ENCODE measurements at places on chromosomes 16 and 17. TPM values are rescaled to one million over a fixed set of nuclear protein-coding genes. Genes with fewer than 3 reads are reported as not detected.

GRCh38 chr16:83772806-83773205, 35.0 kb upstream of the HSBP1 start:
- DNase-seq = no peak

DNA sequence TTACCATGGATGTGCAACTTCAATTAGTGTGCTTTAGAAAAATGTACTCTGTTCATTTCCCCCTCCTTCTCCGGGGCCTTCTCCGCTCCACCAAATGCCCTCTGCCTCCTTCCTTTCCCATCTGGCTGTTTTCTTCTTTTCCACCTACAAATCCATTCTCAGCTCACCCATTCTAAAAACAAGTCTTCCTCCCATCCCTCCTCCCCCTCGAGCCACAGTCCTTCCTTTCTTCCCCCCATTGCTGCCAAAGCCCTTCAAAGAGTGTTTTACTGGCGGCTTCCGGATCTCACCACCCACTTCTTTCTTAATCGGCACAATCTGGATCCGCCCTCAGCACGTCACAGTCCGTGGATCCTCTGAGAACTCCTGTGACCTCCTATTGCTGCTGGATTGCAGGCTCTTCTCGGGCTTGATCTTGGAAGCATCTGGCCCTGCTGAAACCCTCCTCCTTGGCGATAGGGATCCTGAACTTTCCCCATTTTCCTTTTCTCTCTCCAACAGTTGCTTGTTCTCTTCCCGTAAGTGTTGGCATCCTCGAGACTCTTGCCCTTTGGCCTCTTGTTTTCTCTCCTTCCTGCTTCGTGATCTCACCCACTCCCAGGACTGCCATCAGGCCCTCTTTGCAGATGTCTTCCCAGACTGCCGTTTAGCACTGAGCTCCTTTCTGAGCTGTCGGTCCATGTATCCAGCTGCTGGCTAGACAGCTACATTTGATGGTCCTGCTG, 36.0 kb upstream of the FBXO47 start:
- DNase-seq = no peak

GRCh38 chr17:17917394-17917793, 54.8 kb downstream of the TOM1L2 start:
- no peak for DNase-seq

PMP22 gene
- total RNA-seq = not detected

GRCh38 chr17:50692448-50693035, 15.2 kb downstream of the ANKRD40 start:
- DNase-seq = no peak

DNA sequence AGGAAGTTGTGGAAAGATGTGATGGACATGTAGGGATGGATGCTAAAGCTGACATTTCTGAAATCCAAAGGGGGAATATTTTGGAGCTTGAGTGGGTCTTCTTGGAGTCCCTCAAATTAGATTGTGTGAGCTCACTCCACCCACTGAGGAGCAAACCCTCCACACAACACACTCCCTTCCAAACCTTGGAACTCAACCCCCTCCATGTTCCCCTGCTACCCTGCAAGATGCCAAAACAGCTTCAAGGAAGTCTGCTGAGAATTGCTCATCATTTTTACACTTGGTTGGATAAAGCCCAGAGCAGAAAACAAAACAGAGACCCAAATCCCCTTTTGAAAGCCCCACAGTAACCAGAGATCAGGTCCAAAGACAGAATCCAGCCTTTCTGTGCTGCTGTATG, 103.3 kb upstream of the ERCC4 start:
- no peak for DNase-seq

GRCh38 chr17:77796176-77796860, 162.2 kb upstream of the TNRC6C start:
- DNase-seq = no peak

- no peak for DNase-seq
Measured at GRCh38 chr17:75011401-75012095, 922 bp upstream of the MRPL58 start.

GRCh38 chr17:4960279-4960922, 7.2 kb downstream of the SPAG7 start:
- DNase-seq = no peak

GRCh38 chr17:81142301-81143199, 22.8 kb upstream of the PVALEF start:
- peak; percentile 81 for DNase-seq

DNA sequence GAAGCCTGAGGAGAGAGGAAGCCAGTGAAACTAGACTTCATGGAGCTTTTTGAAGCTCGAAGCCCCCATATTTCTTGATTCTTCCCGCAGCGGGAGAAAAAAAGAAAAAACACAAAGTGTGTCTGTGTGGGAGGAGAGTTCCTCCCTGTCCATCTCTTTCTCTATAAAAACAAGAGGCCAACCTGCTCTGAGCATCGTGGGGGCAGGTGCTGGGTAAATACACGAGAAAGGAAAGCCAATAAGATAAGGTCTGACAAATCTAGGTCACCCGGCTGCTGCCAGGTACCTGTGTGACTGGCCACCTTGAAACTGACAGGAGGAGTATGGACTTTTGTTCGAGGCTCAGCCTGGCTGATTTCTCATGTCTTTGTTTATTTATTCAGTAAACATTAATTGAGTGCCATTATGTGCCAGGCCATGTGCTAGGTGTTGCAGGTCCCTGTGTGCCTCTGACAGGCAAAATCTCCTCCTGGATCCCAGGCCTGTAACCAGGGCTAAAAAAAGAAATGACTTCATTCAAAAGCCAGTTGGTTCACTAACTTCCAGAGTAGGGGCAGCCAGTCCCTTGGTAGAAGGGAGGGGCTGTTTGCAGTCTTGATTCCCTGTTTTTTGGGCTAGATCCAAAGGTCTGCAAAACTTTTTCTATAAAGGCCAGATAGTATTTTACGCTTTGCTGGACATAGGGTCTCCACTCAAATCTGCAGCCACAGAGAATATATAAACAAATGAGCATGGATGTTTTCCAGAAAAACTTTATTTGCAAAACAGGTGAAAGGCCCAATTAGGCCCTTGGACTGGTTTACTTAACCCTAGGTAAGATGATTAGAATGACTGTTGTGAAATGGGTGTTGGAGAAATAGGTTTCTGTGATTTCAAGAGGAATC, 35.6 kb downstream of the YPEL2 start:
- no peak for DNase-seq

GRCh38 chr17:29710891-29711418, 88.2 kb upstream of the CORO6 start:
- no peak for DNase-seq

GRCh38 chr16:51002881-51003490, 148.1 kb downstream of the SALL1 start:
- DNase-seq = no peak

DNA sequence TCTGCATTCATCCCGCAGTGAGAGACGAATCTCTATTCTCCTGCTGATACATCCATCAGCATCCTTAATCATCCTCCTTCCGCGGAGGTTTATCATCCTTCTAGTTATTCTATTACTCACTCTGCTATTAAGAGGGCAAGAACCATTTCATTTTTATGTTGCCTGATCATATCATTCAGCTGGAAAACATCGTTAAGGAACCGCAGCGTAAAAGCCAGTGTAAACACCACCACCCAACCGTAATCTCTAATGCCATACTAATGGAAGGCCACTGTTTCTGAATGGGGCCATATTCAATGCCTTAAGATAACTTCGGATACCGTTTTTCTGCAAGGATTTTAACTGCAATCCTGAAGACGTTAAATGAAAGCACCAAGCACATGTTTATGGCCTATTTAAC, 36.7 kb upstream of the ERCC4 start:
- no peak for DNase-seq

NPTX1 gene
- total RNA-seq = not detected

TOX3 gene
- not detected for total RNA-seq

GRCh38 chr16:77739559-77739892, 17.2 kb downstream of the NUDT7 start:
- no peak for DNase-seq

DNA sequence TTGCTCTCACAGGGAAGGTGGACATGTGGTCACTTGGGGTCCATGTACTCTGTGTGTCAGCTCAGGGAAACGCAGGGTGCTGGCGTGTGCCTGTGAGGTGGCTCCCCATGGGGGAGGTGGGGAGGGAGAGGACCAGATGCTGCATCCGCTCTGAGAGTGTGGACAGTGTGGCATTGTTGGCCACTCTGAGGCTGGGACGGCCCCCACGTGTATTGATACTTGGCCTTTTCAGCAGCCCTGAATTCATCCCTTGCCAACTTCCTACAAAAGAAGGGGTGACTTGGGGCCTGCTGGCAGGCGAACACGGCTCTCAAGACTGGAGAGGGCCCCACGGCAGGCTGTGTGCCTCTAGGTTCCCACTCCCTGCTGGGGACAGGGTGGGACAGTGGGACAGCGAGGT, 120.1 kb downstream of the RAB11FIP4 start:
- DNase-seq = no peak

PLLP gene
- not detected for total RNA-seq

DNA sequence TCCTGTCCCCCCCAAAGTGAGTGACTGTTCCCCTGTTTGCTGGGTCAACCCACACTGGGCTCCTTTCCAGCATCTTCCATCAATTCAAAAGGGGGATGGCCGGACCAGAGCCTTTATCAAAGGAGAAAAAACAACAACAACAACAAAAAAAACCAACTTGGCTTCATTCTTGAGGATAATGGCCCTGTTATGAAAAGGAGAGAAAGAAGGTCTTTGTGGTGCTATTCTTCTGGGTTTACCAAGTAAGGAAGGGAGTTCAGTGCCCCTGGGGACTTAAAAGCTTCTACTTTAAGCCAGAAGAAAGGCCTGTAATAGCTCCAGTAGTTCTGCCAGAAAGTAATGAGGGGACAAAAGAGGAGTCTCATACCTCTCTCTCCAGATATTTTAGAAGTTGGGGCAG, 71.5 kb downstream of the RGS9 start:
- DNase-seq = no peak

KCNAB3 gene
- 14.3 TPM for total RNA-seq

DNA sequence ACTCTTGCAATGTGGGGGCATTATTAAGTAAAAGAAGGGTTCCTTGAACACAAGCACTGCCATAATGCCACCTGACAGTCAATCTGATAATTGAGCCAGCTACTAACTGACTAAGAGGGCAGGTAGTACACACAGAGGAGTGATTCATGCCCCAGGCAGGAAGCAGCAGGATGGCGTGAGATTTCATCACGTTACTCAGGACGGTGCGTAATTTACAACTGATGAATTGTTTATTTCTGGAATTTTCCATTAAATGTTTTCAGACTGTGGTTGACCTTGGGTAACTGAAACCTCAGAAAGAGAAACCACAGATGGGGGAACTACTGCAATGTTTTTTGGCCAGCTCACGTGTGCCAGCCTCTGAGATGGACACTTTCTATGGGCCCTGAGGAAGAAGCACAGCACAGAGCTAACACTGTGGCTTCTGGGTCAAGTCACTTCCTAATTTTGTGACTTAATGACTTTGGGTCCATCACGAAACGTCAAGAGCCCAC, 46.7 kb downstream of the C17orf67 start:
- DNase-seq = peak; percentile 6

DNA sequence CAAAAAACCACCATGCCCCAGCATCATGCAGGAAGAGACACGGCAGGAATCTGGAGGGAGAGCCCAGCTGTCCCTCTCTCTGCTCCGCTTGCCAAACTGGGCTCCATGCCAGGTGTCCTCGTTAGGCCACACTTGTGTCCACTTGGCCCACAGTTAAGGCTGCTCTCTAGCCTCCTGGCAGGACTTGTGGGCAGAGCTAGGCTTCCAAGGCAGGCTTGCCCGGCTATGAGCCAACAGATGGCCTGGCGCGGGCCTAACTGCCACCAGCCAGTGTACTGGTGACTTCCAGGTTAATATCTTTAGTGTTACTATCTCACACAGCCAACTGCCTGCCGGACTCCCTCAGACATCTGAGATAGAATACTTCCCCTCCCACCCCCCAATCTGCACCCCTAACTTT, 10.6 kb downstream of the ATP6V0D1 start:
- no peak for DNase-seq

DNA sequence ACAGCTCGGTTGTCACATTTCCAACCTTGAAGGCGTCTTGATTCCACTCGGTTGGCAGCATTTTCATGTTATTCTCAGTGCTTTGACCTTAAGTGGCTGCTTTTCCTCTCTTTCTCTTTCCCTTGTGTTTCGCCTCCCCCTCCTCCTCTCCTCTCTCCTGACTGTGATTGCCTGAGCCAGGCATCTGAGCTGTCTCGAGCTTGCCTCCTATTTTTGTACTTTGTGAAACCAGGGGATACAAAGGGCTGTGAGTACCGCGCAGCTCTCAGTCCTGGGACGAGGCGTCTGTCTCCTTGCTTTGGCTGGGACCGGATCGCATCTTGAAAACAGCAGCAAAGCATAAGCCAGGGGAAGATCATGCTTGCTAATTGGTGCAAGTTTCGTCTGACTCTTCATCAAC, 48.8 kb upstream of the SDK2 start:
- no peak for DNase-seq
